Hepatocyte (in vitro differentiated cells): ENCODE measurements at places on chromosomes 4 and X. TPM values are rescaled to one million over a fixed set of nuclear protein-coding genes. Genes with fewer than 3 reads are reported as not detected.

DNA sequence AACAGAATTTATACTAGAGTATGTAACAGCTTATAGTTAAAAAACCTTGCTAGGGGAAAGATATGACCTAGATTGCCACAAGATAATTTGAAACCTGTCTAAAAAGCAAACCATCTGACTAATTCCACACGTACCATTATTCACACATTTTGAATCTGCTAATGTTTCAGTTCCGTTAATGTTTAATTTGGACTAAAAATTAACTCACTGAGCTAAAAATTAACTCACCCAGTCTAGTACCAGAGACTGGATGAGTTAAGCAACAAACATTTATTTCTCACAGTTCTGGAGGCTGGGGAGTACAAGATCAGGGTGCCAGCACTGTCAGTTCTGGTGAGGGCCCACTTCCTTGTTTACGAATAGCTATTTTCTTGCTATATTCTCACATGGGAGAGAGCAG, 231.5 kb upstream of the DIAPH2 start:
- peak; percentile 7 for DNase-seq
- no peaks in the 10 kb centered on the region for H3K36me3 ChIP-seq
- peak overlapping the region; percentile 25 for H3K27ac ChIP-seq
- no peak overlapping the region for H3K4me3 ChIP-seq

DNA sequence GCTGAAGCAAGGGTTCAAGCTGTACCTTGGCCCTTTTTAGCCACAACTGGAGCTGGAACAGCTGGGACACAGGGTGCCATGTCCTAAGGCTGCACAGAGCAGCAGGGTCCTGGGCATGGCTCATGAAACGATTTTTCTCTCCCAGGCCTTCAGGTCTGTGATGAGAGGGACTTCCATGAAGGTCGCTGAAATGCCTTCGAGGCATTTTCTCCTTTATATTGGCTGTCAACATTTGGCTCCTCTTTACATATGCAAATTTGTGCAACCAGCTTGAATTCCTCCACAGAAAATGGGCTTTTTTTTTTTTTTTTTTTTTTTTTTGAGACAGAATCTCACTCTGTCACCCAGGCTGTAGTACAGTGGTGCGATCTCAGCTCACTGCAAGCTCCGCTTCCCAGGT, 430.8 kb downstream of the PCDH11X start:
- H3K4me3 ChIP-seq: no peak overlapping the region
- H3K4me1 ChIP-seq: no peaks in the 10 kb centered on the region
- H3K36me3 ChIP-seq: no peaks in the 10 kb centered on the region
- H3K27me3 ChIP-seq: no peaks in the 10 kb centered on the region
- DNase-seq: no peak
- H3K27ac ChIP-seq: no peak overlapping the region

DNA sequence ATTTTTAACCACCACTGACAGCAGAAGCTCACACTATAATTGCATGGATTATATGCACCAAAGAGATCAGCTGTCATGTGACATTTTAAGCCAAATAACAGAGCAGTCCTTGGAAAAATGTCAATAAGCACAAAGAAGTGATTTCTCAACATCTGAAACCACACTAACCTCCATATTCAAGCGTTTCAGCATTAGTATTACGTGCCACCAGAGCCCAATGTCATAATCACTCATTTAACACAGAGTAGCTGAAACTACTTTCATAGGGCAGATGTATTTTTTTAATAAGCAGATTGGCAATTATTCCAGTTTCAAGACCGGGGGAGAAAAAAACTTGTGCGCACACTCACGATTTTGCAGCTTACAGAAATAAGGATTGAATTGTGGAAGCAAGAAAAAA, 76.6 kb downstream of the SH3KBP1 start:
- no peak overlapping the region for H3K27ac ChIP-seq
- no peaks in the 10 kb centered on the region for H3K36me3 ChIP-seq
- H3K27me3 ChIP-seq: no peaks in the 10 kb centered on the region
- no peaks in the 10 kb centered on the region for H3K4me1 ChIP-seq

GRCh38 chr4:53235547-53235946, 130.3 kb downstream of the SCFD2 start:
- H3K36me3 ChIP-seq: no peaks in the 10 kb centered on the region
- H3K27ac ChIP-seq: no peak overlapping the region
- no peak for DNase-seq
- no peak overlapping the region for H3K4me3 ChIP-seq
- no peaks in the 10 kb centered on the region for H3K4me1 ChIP-seq
- H3K27me3 ChIP-seq: no peaks in the 10 kb centered on the region

- no peaks in the 10 kb centered on the region for H3K27me3 ChIP-seq
- H3K27ac ChIP-seq: peak overlapping the region; percentile 84
- no peak overlapping the region for H3K4me3 ChIP-seq
- H3K36me3 ChIP-seq: no peaks in the 10 kb centered on the region
Measured at GRCh38 chrX:42754115-42754514, 23.8 kb downstream of the PPP1R2C start.

- H3K27me3 ChIP-seq: no peaks in the 10 kb centered on the region
- no peaks in the 10 kb centered on the region for H3K36me3 ChIP-seq
- no peak overlapping the region for H3K4me3 ChIP-seq
- peak; percentile 53 for DNase-seq
- no peak overlapping the region for H3K27ac ChIP-seq
- H3K4me1 ChIP-seq: no peaks in the 10 kb centered on the region
Measured at GRCh38 chrX:15761564-15762191, 23.6 kb downstream of the CA5B start.

Gene WDR17
- 1.1 and 3.1 TPM in 2 replicates for total RNA-seq

Gene TMEM31
- 0.28 TPM in 1 of 2 replicates, not detected in the other for total RNA-seq

Gene NUDT6
- total RNA-seq: 5.3 and 11.0 TPM in 2 replicates

Gene MAGEA3
- not detected in 2 replicates for total RNA-seq

Gene SSX2
- not detected in 2 replicates for total RNA-seq

Gene NXF3
- total RNA-seq: not detected in 2 replicates
